Tibial artery (tissue), 4 donors: ENCODE measurements at places on chromosomes 2 and 18.

- peaks cover 8% of the 10 kb centered on the region for H3K36me3 ChIP-seq
- no peak overlapping the region for H3K4me3 ChIP-seq
- no peak for DNase-seq
- H3K27ac ChIP-seq, result no peak overlapping the region
- H3K4me1 ChIP-seq, result no peaks in the 10 kb centered on the region
Measured at GRCh38 chr2:65276609-65277008, 49.0 kb downstream of the ACTR2 start.

- H3K36me3 ChIP-seq, result peaks cover 27% of the 10 kb centered on the region
- no peak overlapping the region for H3K4me3 ChIP-seq
- no peak for DNase-seq
- H3K27me3 ChIP-seq, result no peaks in the 10 kb centered on the region
- no peak overlapping the region for H3K27ac ChIP-seq
- no peaks in the 10 kb centered on the region for H3K4me1 ChIP-seq
Measured at GRCh38 chr18:79356435-79356834, 39.3 kb upstream of the NFATC1 start.

DNA sequence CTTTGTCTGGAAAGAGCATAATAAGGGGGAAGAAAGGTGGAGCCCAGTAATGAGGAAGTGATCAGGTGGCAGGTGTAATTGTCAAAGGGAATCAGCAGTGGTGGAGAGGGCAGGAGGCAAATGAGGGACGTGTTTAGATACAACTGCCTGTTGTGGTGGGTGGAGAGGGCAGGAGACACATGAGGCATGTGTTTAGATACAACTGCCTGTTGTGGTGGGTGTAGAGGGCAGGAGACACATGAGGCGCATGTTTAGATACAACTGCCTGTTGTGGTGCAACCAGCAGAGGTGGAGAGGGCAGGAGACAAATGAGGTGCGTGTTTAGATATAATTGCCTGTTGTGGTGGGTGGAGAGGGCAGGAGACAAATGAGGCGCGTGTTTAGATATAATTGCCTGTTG is 173.1 kb downstream of the ANKRD30B start:
- no peak for DNase-seq
- H3K27ac ChIP-seq, result no peak overlapping the region
- no peaks in the 10 kb centered on the region for H3K27me3 ChIP-seq
- H3K4me3 ChIP-seq, result no peak overlapping the region
- H3K4me1 ChIP-seq, result peaks cover 6% of the 10 kb centered on the region

- no peak for DNase-seq
- H3K4me1 ChIP-seq, result peaks cover 3% of the 10 kb centered on the region
Measured at GRCh38 chr2:119423811-119424210, 7.8 kb upstream of the TMEM37 start.

- H3K4me1 ChIP-seq, result peaks cover 25% of the 10 kb centered on the region
- H3K36me3 ChIP-seq, result no peaks in the 10 kb centered on the region
- H3K4me3 ChIP-seq, result no peak overlapping the region
- no peak for DNase-seq
Measured at GRCh38 chr2:212958757-212959295, 192.6 kb downstream of the IKZF2 start.

- no peak for DNase-seq
- H3K36me3 ChIP-seq, result no peaks in the 10 kb centered on the region
- no peak overlapping the region for H3K4me3 ChIP-seq
Measured at GRCh38 chr2:168643979-168644378, 158.5 kb upstream of the NOSTRIN start.
